ENCODE measurements at places on chromosomes 2 and 18.

DNA sequence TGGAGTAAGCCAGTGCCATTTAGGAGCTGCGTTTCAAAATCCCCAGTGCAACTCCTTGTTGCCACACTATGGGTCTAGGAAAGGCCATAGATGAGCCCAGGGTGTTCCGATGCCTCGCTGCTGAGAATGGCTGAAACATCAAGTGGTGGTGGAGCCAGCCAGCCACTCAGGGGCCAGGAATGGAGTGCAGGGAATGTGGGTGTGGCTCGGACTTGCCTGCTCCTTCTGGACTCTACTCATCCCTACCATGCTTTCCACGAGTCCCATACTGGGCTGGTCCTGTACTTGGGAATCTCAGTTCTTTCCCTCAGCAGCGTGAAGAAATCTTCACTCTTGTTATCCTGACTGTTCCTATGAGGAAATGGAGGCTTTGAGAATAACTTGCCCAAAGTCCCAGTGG, 143.5 kb downstream of the INSIG2 start:
- DNase-seq = no peak

GRCh38 chr2:209125291-209125690, 298.6 kb upstream of the MAP2 start:
- DNase-seq = no peak

- no peak for DNase-seq
Measured at GRCh38 chr2:68377137-68377780, 12.2 kb downstream of the PLEK start.

DNA sequence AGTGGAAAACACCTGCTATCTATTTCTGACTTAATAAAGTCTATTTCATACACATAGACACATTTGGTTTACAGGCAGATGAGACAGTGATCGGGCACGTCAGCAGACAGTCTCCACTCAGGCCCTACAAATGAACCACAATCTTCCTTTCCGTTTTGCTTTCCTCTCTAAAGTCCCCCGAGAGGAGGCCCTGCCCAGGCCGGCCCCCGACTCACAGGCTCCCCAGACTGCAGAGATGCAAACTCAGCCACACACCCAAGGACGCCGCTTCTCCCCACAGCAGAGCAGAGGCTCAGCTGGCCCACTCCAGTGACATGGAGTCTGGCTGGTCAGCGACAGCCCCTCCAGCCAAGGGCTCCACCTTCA, 9.3 kb upstream of the MTERF4 start:
- DNase-seq = no peak

- DNase-seq = no peak
Measured at GRCh38 chr2:159093497-159093896, 125.1 kb downstream of the TANC1 start.

GRCh38 chr2:166170356-166170755, 42.5 kb upstream of the SCN1A start:
- DNase-seq = no peak

DNA sequence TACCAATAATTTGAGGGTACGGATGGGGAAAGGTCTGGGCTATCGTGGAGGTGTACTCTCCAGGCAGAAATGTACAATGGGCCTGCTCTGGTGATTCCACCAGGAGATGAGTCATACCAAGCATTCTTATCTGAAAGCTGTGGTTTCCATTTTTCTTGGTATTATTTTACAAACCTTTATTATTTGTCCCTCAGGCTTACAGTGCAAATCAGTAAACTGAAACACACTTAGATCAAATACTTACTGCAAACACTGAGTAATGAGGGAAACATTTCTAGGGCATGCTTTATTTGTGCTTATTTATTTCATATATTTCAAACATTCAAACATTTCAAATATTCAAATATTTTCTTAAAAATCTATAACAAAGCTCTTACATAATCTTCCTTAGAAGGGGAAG, 319.8 kb downstream of the RND3 start:
- no peak for DNase-seq

- no peak for DNase-seq
Measured at GRCh38 chr2:138522556-138522955, 21.0 kb downstream of the SPOPL start.

GRCh38 chr2:120436885-120437603, 91.1 kb downstream of the INHBB start:
- peak; percentile 13 for DNase-seq

DNA sequence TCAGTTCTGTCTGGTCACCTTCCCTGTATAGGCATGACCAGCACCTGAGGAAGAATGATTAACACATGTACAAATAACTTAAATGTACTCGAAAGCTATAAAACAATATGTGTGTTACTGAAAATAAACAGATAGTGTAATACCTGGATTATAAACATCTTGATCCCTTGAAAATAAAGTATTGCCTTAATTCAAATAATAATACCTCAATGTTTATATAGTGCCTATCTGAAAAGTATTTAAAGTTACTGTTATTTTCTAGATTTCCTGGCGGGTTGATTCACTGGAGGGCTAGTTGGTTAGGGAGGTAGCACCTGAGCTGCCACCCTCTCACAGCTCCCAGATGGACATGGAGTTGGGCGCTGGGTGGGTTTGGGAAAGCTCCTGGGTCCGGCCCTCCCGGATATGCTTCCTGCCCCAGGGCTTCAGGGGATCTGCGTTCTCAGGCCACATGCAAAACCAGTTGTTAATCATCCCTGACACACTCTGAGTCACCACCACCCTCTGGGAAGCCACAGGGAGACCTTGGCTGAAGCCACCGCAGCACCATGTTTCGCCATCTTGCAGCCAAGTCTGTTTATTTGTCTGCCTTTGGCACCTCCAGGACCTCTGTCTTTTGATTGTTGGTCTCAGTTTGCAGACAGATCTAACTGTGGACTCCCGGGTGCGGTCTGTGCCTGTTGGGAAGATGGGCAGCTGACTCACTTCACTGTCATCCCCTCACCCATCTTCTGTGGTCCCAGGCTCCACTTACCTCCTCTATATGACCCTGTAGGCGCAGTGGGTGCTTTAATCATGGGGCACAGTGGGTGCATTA, 35.3 kb downstream of the RAB31 start:
- no peak for DNase-seq

DNA sequence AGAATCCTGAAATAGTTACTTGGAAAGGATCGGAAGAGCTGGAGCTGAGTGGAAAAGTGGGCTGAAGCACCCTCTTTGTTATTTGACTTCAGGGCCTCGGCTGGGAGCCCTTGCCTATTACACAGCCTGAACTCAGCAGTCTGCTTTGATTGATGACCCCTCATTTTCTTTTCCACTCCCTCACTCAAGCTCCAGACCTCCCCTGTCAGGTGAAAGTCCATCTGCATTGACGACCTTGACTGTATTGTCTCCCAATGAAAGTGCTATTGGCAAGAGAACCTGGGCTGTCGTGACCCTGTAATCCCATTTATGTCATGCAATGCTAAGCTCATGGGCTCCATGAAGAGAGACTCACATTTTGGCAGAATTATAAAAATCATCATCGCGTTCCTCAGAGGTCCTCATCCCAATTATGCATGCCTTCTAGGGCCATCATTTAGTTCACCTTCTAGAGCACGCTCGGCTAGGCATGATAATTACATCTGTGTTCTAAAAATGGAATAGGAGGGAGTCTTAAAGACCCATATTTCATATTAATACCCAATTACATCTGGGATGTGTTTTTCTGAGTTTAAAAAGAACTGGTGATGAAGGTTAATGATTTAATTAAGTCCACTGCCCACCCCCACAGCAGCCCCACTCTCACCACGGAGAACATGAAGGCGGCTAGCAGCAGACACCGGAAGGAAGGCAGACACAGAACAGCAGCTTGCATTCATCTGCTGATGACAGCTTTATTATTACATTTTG, 472.5 kb downstream of the PID1 start:
- no peak for DNase-seq

- DNase-seq = peak; percentile 76
Measured at GRCh38 chr2:12717191-12718014, 667 bp downstream of the TRIB2 start.

DNA sequence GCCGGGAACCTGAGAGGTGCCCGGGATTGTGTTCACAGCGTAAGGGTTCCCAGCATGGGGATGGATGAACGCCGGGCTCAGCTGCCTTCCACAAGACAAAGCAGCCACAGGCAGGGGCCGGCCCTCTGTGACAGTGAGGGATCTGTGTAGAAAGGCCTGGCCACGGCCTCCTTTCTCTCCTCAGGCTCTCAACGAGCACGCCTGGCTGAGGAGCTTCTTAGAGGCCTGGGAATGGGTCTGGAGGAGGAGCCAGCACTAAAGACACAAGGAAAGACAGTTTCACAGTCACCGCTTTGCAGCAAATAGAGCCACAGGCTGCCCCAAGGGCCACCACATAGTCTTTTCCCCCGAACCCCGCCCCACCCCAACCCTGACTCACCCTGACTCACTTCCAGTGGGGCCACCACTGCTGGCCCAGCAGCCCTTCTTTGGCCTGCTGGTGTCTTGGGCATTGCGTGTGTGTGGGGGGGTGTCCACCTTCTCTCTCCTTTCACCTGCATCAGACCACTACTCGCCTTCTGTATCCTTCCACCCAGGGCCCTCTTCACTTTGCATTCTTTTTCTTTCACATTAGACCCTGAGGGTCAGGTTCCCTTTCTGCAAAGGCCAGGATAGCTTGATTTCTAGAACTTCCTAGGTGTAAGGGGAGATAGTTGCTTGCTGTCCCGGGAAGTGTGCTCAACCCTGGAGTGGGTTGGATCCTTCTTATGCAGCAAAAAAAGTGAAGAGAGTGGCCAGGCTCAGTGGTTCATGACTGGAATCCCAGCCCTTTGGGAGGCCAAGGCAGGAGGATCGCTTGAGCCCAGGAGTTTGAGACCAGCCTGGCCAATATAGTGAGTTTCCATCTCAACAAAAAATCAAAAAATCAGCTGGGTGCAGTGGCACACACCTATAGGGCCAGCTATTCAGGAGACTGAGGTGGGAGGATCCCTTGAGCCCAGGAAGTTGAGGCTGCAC, 19.3 kb upstream of the HPCAL1 start:
- peak; percentile 15 for DNase-seq

DNA sequence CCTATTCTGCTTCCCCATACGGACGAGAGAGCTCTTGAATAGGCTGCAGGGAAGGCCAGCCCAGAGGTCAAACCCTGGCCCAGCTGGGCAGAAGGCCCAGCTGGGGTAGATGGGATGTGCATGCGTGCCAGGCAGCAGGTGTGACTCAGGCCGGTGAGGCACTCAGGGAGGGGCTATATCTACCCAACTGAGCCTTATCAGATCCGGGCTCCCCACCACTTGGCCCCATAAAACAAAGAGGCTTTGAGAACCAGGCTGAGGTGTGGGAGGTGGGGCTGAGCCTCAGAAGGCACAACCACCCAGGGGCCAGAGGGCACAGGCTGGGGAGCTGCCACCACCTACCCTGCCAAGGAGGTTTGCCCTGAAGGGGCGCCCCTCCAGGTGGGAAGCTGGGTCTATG, 8.0 kb upstream of the CFAP65 start:
- DNase-seq = no peak

DNA sequence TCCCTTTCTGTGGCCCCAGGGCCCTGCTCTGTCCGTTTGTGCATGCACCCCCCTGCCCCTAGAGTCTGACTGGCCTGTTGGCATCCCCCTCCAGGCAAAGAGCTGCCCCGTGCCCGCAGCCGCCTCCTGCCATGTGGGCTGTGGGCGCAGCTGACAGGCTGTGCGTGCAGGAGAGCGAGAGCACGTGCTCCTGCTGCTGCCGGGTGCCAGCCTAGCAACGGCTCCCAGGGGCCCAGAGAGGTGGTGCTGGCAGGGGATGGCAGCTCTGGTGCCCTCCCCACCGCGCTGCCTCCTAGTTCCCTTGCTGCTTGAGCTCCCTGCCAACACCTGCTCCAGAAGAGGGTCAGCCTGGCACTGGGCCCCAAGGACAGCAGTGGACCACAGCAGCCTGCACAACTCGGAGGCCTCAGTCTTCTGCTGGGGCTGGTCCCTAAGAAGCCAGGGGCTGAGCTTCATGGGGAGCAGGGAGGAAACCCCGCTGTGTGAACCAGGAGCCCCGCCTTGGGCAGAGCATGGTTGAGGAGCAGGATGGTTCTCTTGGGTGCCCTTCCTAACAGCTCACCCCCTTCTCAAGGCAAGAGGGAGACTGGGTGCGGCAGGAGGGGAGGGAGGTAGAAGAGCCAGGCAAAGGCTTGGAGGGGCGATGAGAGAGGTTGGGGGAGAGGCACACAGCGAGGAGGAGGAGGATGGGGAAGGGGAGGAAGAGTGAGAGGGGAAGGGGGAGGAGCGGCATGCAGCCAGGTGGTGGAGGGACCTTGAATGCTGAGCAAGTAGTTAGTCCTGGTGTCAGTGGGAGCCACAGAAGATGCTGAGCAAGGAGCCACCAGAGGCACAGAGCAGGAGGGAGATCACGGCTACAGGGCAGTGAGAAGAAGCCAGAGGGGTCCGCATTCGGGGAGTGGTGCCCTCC, 23.8 kb upstream of the PTMA start:
- no peak for DNase-seq

GRCh38 chr2:7020059-7020458, 102.8 kb downstream of the RNF144A start:
- no peak for DNase-seq

GRCh38 chr2:38806015-38806732, 28.2 kb downstream of the GEMIN6 start:
- no peak for DNase-seq
